GM23248 (cell line): ENCODE measurements at places on chromosomes 12 and 14. TPM values are rescaled to one million over a fixed set of nuclear protein-coding genes. Genes with fewer than 3 reads are reported as not detected.

Gene CINP
- total RNA-seq = 45.7 and 52.1 TPM in 2 replicates

Gene CLEC9A
- not detected in 2 replicates for total RNA-seq

Gene GPR132
- total RNA-seq = not detected in 2 replicates

Gene PAH
- not detected in 2 replicates for total RNA-seq

Gene KCNC2
- total RNA-seq = not detected in 2 replicates

Gene DENND5B
- 12.0 and 12.6 TPM in 2 replicates for total RNA-seq

Gene SYCP3
- total RNA-seq = not detected in 2 replicates
